H4 (cell line): ENCODE measurements at places on chromosomes 7 and 10. TPM values are rescaled to one million over a fixed set of nuclear protein-coding genes. Genes with fewer than 3 reads are reported as not detected.

Gene PGAM2
- not detected in 2 replicates for total RNA-seq

Gene TUBB8
- total RNA-seq, result not detected in 2 replicates

Gene COL28A1
- not detected in 2 replicates for total RNA-seq

Gene PLCE1
- 0.80 and 1.2 TPM in 2 replicates for total RNA-seq

Gene AGMO
- 0.12 TPM in 1 of 2 replicates, not detected in the other for total RNA-seq

Gene PIP
- not detected in 2 replicates for total RNA-seq

Gene PPP1R9A
- total RNA-seq, result 0.52 and 0.62 TPM in 2 replicates

Gene RSPH10B
- not detected in 2 replicates for total RNA-seq

Gene MALRD1
- 0.16 TPM in 1 of 2 replicates, not detected in the other for total RNA-seq

Gene NUTM2A
- 0.37 TPM in 1 of 2 replicates, not detected in the other for total RNA-seq

Gene KIF11
- 37.5 and 42.6 TPM in 2 replicates for total RNA-seq

Gene HMX2
- 0.27 TPM in 1 of 2 replicates, not detected in the other for total RNA-seq

Gene IGFBP1
- total RNA-seq, result not detected in 2 replicates

Gene SH2D4B
- not detected in 2 replicates for total RNA-seq

Gene TIMM23B
- total RNA-seq, result 8.1 and 9.8 TPM in 2 replicates

Gene GPR85
- total RNA-seq, result 2.4 and 2.7 TPM in 2 replicates

Gene CBLL1
- 38.5 and 38.9 TPM in 2 replicates for total RNA-seq

Gene GDF10
- total RNA-seq, result not detected in 2 replicates

Gene CRPPA
- total RNA-seq, result 0.12 TPM in 1 of 2 replicates, not detected in the other

Gene AGBL3
- 1.2 TPM in 1 of 2 replicates, not detected in the other for total RNA-seq

Gene NKX2-3
- total RNA-seq, result not detected in 2 replicates

Gene ASIC3
- 0.10 TPM in 1 of 2 replicates, not detected in the other for total RNA-seq

Gene ODAD2
- 1.2 and 1.8 TPM in 2 replicates for total RNA-seq

Gene PON3
- not detected in 2 replicates for total RNA-seq

Gene IL2RA
- not detected in 2 replicates for total RNA-seq

Gene IRF5
- 2.6 and 8.0 TPM in 2 replicates for total RNA-seq

Gene VSTM4
- 0.23 and 0.29 TPM in 2 replicates for total RNA-seq

Gene CYP2E1
- 0.43 and 0.50 TPM in 2 replicates for total RNA-seq

Gene CUTC
- total RNA-seq, result 36.8 and 39.4 TPM in 2 replicates

Gene VWDE
- 2.0 and 3.1 TPM in 2 replicates for total RNA-seq

Gene PRKCQ
- total RNA-seq, result 6.3 and 6.8 TPM in 2 replicates

Gene AGAP5
- total RNA-seq, result 1.7 and 24.6 TPM in 2 replicates

Gene MTERF1
- 15.4 and 18.5 TPM in 2 replicates for total RNA-seq

Gene CALML5
- not detected in 2 replicates for total RNA-seq

Gene AUTS2
- total RNA-seq, result 4.1 and 4.7 TPM in 2 replicates

Gene CHST15
- total RNA-seq, result 4.0 and 6.8 TPM in 2 replicates

Gene VIPR2
- total RNA-seq, result 0.68 and 0.77 TPM in 2 replicates

Gene OR2A7
- not detected in 2 replicates for total RNA-seq

Gene COL17A1
- not detected in 2 replicates for total RNA-seq
